NCI-H187 treated with DMSO at 0.1 percent for 48 hours (cell line): ENCODE measurements at places on chromosomes 12 and 14.
A peak's percentile ranks its signal among the peaks of the same experiment; 100 is the strongest.

- DNase-seq: no peak
Observed at GRCh38 chr12:1328391-1328790, 266.0 kb downstream of the FBXL14 start.

DNA sequence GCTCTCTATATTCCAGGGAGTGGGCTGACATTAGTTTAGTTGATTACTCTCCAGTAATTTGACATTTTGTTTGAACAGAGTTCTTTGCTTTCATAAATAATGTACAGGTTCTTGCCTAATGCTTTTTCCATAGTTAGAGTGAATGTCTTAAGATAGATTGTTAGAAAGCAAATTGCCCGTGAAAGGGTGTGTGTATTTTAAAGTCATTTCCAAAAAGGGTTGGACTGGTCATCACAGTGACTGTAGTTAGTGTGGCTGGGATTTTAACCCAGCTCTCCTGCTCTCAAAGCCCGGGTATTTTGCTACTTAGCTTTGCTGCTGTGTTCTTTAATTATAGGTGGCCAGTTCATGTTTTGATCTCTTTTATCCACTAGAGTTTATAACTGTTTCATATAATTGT lies 74.2 kb downstream of the DNAH10 start:
- peak; percentile 88 for DNase-seq

GRCh38 chr14:52021957-52022600 lies 32.7 kb downstream of the RTRAF start:
- no peak for DNase-seq

DNA sequence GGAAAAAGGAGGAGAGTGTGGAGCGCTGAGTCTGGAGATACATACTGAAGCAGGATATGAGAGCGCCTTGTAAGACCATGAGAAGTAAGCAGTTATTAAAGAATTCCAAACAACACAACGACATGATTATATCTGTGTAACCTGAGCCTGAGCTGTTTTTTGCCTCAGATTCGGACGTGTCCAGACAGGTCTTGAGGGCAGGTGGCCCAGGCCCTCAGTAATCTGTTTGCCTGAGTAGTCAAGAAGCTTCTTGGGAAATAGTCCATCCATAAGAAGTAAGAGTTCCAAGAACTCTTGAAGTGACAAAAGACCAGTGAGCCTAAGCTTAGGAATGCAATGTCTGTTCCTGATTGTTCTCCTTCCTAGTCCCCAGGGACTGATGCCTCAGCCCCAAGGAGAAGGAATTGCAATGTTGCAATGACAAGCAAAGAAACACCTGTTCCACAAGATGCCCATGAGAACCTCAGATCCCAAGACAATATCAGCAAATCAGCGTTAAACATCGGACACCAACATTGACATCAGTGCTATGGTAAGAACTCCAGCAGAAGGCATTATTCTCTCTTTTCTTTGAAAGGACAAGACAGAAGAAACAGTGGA lies 34.7 kb upstream of the ADAMTS20 start:
- no peak for DNase-seq

DNA sequence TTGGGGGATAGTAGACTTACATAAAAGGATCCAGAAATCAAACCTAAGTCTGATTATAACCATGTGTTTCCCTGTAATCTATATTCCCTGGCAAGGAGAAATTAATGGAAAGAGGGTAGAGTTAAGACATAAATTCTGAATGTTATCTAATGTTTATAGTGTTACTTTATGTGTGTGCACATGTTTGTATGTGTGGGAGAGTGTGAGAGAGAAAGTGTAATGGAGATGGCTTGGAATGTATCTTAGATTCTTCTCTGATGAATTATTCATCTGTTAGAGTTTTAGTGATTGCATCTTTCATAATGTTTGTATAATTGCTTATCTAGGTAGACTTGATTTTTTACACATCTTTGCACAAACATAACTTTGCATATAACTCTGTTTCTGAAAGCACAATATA lies 490.9 kb downstream of the FLRT2 start:
- no peak for DNase-seq

DNA sequence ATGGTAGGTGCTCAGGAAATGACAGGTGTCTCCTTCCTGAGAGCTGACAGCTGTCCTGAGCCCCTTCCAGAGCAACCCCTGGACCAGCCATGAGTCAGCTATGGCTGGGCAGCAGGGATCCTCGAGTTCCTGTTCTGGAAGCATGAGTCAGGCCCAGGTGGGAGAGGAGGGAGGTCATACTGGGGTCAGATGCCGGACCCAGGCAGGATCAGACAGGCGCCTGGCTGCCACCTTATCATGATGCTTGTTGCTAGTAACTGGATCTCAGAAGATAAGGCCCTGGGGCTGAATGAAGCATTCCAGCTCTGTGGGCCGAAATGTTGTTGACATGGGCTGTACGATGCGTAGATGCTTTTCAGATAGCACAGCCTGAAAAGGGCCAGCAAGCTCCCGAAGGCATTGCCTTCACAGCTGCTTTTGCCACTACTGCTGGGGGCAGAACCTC lies 17.4 kb upstream of the KRT7 start:
- no peak for DNase-seq

DNA sequence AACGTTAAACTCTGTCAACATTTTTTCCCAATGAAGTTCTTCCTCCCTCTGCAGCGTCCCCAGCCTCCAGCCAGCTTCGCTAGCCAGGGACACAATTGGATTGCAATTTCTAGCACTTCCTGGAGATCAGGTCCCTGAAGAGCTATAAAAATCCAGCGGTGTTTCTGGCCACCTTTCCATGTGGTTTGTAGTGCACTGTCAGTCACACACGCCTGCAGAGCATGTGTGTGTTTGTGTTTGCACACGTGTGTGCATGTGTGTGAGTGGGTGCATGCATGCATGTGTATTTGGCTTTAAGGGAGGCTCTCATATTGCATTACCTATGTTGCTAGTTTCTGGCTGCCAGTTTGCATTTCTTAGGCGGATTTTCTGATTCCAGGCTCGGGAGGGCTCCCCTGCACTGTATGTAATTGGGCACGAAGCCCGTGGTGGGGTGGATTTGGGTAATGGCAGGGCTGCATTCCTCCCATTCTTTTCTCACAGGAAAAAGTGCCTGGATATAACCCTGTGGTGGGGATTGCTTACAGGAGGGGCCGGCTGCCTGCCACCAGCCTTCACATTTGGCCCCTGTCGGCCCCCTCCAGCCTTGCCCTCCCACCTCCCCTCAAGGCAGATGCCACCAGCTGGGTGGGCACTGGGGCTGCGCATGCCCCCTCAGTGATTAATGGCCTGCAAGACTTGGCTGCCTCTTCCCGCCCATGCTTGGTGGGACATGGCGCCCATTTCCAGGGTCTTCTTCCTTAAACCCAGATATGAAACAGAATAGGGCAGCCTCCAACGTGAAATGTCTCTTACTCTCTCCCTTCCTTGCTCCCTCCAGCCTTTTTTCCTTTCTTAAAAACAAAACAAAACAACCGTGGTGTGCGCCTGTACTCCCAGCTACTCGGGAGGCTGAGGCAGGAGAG lies 74.0 kb downstream of the TSPAN9 start:
- no peak for DNase-seq

DNA sequence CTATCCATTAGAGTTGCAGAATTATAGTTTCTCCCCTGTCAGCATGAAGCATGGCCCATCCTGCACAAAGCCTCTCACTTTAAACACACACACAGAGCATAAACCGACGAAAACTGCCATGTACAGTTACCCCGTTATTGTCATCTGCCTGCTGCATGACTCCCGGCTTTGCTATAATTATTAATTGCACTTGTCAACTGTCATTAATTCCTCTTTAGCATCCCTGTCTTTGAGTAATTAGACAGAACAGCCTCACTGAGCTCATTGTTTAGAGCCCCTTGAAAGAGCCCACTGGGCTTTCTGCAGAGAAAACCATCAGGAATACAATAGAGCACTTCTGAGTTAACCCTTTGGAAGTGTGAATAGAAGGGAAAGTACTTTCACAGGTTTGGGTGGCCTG lies 307.2 kb upstream of the SOX5 start:
- DNase-seq: no peak

GRCh38 chr12:98737322-98737712 lies 92.2 kb downstream of the APAF1 start:
- DNase-seq: no peak

GRCh38 chr12:96121271-96121711 lies 72.9 kb upstream of the ELK3 start:
- DNase-seq: no peak

DNA sequence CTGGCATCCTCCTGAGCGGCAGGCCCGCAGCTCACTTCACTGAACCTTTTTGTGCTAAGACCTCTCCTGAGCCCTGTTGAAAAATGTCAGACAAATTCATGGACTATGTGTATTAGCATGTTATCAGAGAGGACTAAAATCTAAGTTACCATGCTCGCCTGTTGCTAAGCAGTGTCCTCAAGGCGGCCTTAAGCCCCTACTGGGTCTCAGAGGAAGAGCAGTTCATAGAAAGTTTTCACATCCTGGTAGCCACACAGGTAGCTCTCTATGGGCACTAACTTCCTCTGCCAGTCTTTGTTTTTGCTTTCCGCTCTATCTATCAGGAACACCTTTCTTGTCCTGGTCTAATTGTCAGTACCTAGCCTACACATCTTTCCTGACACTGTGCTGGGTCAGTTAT lies 306.6 kb upstream of the MIS18BP1 start:
- DNase-seq: no peak

- DNase-seq: no peak
Observed at GRCh38 chr12:98883231-98883630, 238.1 kb downstream of the APAF1 start.

- no peak for DNase-seq
Observed at GRCh38 chr14:75277008-75277814, 1.4 kb upstream of the FOS start.

DNA sequence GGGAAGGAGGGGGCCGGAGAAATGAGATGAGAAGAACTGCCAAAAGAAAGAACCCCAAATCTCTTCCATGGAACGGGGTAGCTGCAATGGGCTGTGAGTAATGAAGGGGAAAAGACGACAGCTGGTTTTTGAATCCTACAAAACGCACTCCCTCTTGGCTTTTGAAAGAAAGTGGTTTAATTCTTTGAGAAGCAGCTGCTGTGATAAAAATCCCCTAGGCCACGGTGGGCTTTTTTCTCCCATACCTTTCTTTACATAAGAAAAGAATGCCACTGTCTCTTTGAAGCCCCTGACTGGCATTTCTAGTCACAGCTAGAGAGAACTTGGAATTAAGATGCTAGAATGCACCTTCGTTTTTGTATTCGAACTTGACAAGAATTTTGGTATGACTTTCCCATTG lies 486.1 kb downstream of the GLT1D1 start:
- DNase-seq: no peak

- no peak for DNase-seq
Observed at GRCh38 chr12:4069670-4070010, 196.4 kb upstream of the PARP11 start.

DNA sequence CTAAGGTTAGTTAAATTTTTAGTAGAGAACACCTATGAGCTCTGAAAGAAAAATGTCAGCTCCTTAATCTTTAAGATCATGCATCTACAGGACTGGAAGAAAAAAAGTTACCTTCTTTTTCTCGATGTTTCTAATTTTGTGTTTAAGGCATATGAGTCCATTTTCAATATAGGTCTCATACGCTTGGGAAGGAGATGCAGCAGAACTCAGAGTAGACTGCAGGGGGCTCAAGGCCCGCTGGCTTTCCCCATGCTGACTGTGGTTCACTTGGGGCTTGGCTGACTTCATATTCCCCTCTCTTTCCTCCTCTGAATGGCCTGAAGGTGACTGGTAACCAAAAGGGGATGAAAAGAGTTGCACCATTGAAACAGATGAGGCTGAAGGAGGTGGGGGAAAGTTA lies 1.5 kb downstream of the CAPRIN2 start:
- DNase-seq: no peak

DNA sequence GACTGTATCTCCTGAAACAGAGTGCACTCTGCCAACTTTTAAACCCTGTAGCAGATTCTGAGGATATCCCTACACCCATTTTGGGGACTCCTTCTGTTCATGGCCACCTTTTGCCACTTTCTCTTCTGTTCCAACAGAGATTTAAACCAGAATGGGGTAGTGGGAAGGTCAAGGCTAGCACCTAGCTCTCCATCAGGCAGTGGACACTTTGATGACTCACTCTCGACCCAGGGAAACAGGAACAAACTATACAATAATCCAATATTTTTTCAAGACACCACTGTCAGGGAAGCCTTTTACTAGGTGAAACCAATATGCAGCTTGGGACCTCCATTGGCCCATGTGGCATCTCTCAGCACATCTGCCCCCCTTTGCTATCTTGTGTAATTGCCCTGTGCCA lies 103.6 kb downstream of the DAAM1 start:
- DNase-seq: no peak

DNA sequence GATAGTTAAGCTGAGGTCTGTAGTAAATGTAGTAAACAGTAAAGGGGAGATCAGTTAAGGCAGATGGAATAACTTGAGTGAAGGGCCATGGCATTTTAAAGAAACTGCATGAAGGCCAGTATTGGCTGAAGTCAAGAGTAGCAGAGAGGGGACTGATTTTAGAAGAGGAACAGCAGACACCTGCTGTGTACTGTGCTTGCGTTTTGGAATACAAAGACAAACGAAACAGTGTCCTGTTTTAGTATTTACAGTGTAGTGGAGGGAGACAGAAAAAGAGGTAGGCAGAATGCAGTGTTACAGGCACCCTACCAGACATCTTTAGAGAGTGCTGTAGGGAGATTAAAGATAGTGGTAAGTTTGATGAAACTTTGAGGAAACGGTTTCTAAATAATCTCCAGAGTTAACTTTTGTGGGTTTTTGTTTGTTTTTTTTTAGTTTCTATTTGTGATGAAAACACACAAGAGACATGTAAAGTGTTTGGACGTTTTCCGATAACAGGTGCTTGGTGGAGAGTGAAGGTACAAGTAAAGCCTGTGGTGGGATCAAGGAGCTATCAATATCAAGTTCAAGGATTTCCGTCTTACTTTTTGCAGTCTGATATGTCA lies 2.1 kb downstream of the HELB start:
- DNase-seq: no peak

- no peak for DNase-seq
Observed at GRCh38 chr14:22225516-22226140, 363.4 kb downstream of the DAD1 start.

DNA sequence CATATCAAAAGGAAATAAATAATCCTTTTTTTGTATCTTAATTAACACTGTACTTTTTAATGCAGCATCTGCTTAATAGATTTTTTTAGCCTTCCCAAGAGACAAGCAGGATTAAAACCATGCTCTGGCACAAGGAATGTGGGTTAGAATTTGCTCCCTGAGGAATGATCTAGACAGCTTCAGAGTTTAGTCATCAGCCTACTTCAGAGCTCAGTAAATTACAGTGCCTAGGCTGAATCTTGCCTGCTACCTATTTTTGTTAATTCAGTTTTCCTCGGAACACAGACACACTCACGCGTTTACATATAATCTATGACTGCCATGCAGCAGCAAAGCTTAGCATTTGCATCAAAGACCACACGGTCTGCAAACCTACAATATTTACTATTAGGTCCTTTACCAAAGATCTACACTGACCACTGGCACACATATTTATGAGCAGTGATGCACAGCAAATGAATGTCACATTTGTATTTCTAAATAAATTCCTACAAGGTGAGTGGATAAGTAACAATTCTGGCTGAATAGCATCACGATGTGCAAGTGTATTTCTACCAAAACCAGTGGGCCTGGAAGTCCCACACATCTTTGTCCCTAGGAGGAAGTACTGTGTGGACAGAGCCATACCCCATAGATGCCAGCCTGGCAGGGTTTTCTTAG lies 309.8 kb upstream of the TMEM132C start:
- no peak for DNase-seq
